GM10248 (cell line): ENCODE measurements at places on chromosomes 6 and 20.

DNA sequence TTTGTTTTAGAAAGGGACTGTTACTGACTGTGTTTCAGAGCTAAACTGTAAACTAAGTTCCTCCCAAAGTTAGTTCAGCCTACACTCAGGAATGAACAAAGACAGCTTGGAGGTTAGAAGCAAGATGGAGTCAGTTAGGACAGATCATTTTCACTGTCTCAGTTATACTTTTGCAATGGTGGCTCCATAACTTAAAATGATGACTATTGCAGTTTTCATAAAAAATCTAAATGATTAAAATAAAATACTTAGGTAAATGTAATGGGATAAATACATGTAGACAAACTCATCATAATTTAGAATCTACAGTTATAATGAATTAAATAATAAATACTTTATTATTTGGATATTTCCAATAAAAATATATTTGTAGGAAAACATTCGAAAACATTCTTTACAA, 590.6 kb downstream of the EPHA7 start:
- no peak for DNase-seq

DNA sequence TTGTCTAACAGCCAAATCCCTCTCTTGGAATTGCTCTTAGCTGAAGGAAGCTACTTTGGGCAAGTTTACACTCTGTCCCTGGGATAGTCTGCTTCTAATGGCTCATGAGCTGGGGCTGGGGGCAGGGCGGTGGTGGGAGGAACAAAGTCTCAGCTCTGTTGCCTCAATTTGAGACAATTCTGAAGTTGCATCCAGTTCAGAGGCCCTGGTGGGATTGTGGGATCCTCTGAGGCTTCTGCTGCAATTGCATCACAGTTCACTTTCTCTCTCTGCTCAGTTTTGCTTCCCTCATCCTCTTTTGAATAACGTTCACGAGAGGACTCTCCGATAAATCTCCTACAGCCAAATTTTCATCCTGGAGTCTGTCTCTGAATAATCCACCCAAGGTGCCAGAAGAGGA, 440.6 kb upstream of the SLC35B3 start:
- no peak for DNase-seq

DNA sequence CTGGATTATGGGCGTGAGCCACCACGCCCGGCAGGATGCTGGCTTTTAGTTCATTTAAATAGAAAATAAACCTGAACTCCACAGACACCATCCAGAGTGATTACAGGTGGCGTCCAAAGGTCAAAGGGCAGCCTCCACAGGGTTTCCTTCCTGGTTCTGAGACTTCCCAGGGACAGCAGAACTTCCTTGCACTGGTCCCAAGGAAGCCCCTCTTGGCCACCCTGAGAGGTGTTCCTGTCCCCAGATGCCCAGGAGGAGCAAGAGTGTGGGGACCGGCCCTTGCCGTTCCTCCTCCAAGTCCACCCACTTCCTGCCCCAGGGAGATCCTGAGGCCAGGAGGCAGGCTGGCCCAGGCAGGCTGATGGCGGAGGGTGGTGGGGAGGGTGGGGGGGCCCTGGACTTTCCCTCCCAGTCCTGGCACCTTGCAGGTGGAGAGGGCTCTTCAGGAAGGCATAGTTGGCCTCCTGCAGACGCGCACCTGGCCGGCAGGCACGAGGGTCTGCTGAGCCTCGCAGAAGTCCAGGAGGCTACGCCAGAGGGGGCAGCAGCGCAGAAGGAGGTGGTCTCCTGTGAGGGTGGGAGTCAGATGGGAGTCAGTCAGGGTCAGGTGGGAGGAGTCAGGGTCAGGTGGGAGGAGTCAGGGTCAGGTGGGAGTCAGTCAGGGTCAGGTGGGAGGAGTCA, 5.0 kb downstream of the FNDC11 start:
- no peak for DNase-seq

GRCh38 chr6:84777888-84778287, 13.5 kb upstream of the TBX18 start:
- no peak for DNase-seq

GRCh38 chr6:11328613-11329247, 96.3 kb upstream of the NEDD9 start:
- DNase-seq = no peak
